Kidney epithelial cell (primary cell): ENCODE measurements at places on chromosomes 13 and 19. TPM values are rescaled to one million over a fixed set of nuclear protein-coding genes. Genes with fewer than 3 reads are reported as not detected.

DNA sequence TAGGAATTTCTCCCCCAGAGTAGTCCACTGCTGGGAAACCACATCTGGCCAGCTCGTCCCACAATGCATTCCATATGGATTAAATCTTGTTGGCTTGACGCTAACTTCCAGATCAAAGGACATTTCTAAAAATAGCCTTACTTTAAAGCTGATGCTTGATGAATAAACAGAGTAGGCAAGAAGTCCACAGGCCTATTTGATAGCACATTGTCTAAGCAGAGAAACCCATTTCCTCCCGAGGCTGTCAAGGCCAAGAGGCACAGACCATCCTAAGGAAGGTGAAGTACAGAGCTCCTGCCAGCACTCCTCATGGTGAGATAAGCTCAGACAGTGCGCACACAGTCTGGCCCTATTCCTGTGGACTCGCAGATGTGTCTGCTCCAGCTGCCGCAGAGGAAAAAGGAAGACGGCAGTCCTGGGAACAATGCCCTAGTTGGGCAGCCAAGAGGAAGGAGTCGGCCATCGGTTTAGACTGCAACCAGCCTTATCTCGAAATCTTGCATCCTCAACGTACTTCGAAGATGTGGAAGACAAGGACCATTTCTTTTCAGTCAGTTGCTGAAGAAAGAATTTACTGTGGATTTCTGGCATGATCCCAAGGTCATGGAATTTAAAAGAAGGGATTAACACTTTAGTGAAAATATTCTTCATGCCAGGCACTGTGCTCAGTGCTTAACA is 156.8 kb downstream of the RGCC start:
- DNase-seq: no peak

PSG11 gene
- total RNA-seq: not detected in 2 replicates

ZNF561 gene
- 30.8 and 40.8 TPM in 2 replicates for total RNA-seq

GRCh38 chr13:85693889-85694511 is 105.2 kb downstream of the SLITRK6 start:
- DNase-seq: no peak

CNFN gene
- not detected in 2 replicates for total RNA-seq

DNA sequence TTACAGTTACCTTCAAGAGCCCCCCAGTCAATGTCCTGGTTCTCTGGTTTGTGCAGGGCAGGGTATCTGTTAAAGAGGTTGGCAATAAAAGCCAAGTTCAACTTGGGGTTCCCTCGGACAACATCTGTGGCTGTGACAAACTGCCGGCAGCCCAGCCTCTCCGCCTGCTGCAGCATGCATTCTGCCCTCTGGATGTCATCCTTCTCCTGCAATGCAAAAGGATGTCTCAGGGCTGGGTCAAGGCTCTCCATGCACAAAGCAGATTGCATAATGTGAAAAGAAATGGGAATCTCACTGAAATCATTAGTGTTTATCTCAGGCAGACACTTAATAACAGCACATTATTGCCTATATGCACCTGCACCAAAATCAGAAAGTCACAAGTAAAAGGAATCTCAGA is 35.1 kb downstream of the LCP1 start:
- DNase-seq: no peak

GRCh38 chr13:41827507-41828213 is 133.2 kb downstream of the VWA8 start:
- DNase-seq: peak; percentile 43

DNA sequence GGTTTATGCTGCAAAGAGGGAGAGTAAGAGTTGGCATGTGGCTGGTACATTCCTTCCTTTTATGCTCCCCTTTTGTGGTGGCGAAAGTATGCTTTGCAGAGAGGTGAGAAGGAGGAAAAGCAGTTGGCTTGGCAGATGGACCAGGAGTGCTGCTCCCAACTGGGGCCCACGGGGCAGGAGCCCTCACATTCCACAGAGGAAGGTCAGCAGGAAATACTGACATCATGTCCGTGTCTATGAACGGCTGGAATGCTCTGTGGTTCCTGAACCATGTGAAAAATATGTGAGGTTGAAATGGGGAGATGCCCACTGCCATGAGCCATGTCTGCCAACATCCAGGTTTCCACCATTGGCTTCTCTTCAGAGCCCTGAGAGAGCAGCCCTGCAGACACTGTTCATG is 33.3 kb upstream of the GAS6 start:
- DNase-seq: peak; percentile 97

- DNase-seq: no peak
These were observed 501.8 kb upstream of the SLITRK5 start for GRCh38 chr13:87169337-87169736.

CEACAM19 gene
- 6.4 and 10.5 TPM in 2 replicates for total RNA-seq

ANKRD10 gene
- total RNA-seq: 72.4 and 81.9 TPM in 2 replicates
